ENCODE measurements at places on chromosomes 3 and 15. TPM values are rescaled to one million over a fixed set of nuclear protein-coding genes. Genes with fewer than 3 reads are reported as not detected.
A peak's percentile ranks its signal among the peaks of the same experiment; 100 is the strongest.

DNA sequence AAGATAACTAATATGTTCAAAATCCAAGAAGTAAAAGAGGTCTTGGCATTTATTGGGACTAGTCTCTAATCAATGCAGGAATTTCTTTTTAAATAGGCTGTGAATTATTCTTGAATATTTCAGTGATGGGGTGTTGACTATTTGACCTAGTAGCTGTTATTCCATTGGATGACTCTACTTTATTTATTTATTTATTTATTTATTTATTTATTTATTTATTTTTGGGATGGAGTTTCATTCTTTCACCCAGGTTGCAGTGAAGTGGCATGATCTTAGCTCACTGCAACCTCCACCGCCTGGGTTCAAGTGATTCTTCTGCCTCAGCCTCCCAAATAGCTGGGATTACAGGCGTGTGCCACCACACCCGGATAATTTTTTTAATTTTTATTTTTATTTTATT lies 1227.8 kb downstream of the ZPLD1 start:
- DNase-seq, result no peak

Gene PLXNA1
- total RNA-seq, result 7.5 TPM

DNA sequence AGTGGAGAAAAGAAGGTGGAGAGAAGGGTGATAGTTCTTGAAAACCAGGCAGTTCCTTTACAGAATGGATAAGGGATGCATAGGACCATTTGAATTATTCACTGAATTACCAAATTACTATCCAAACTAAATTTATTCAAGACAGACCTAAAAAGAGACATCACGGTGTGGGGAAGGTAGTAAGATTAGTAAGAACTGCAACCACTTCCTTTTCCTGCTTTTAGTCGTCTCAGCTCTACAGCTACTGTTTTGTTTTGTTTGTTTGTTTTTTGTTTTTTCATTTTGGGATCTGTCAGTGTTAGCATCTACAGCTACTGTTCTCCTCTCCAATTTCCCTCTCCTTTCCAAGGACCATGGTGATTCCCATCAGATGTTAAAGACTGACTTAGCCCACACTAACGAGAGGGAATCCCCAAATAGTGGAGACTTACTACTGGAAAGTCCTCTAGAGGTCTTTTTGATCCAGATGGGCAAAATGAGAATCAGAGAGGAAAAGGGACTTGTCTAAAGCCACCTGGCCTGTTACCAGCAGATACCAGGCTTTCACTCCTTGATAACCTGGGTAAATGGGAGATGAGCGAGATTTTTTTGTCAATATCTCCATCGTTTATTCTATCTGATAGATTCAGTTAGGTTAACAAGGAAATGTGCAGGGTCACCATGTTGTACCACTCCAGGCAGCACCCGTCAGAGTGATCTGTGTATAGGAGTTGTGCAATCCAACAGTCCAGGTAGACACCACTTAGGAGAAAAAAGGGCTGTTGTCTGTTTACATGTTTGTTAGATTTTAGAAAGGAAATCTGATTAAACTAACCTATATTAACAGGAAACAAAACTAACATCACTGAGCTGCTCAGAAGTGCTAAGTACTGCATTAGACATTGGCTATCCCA lies 6.0 kb downstream of the HCLS1 start:
- DNase-seq, result no peak

GRCh38 chr3:47414161-47414564 lies 33.3 kb downstream of the PTPN23 start:
- DNase-seq, result no peak

- DNase-seq, result no peak
These were observed 10.0 kb downstream of the BHLHE40 start for GRCh38 chr3:4988983-4989834.

Gene SYNPR
- total RNA-seq, result not detected

GRCh38 chr3:87968668-87969067 lies 90.1 kb downstream of the CGGBP1 start:
- DNase-seq, result no peak

GRCh38 chr3:73471986-73472787 lies 152.6 kb downstream of the PDZRN3 start:
- no peak for DNase-seq

GRCh38 chr3:139534455-139534812 lies 5.1 kb downstream of the RBP1 start:
- DNase-seq, result no peak

DNA sequence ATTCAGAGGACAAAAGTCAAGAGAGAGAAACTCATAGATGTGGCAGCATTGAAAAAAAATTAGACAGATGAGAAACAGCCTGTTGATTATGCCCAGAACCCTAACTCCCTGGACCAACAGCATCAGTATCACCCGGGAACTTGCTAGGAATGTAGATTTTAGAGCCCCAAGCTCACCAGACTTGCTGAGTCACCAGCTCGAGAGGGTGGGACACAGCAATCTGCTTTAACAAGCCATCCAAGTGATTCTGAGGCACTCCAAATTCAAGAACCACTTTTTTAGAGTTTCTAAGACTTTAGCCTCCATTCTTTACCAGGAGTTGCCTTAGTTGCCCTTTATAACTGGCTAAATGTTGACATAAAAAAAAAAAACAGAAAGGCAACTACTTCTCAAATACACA lies 70.9 kb downstream of the CGGBP1 start:
- no peak for DNase-seq

DNA sequence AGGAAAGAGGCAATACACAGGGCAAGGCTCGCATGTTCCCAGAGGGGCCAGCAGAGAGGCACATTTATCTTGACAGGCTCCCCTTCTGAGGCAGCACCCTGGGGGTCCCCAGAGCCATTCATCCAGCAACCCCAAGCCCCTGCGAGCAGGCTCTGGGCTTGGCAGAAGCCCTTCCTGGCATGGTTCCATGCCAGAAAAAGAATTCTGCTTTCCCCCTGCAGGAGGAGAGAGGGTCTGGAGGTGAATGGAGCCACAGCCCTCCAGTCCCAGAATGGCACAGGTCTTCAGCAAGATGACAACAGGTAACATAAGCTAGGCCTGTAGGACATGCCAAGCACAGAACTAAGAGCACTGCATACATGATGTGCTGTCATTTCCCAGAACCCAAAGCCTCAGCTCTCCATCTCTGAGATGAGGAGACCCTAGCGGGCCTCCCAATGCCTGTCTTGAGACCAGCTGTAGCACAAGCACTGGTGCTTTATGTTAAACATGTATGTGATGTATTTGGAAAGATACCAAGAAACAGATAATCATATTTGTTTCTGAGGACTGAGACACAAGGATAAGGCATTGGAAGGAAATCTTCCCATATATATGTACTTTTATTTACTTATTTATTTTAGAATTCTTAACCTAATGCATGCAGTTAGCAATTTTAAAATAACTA lies 121.6 kb downstream of the ALDH1A2 start:
- no peak for DNase-seq

Gene GHRL
- 0.41 TPM for total RNA-seq

DNA sequence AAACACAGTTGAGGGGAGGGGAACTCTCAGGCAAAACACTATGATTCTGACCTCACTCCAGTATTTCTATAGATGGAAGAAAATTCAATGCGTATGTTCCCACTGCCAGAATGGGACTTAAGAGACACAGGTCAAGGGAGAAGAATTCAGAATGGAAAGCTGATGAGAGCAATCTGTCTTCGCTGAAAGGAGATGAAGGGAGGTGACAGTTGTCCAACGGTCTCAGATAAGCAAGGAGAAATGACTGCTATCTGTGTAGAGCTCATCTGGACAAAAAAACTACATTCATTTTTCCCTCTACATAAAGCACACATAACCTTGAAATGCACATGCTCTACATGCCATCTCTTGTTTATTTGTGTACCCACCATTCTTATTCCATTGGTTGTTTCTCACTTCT lies 405.1 kb downstream of the LSAMP start:
- no peak for DNase-seq

DNA sequence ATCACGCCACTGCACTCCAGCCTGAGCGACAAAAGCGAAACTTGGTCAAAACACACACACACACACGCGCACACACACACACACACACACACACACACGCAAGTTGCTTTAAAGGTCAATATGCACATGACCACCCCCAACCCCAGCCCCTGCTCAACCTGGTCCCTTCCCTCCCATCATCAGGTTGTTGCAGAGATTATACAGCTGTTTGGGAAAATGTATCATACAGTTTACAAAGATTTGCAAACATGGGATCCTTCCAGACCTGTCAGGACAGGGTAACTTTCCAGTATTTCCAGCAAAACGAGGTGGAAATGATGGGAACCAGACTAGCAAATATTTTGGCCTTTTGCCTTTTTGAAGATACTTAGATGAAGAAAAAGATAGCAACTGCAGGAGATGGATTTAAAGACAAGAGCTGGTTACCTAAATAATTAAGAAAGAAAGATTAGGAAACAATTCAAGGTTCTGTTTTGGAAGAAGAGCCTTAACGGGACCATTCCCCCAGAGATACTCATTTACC lies 80.2 kb downstream of the TNIK start:
- DNase-seq, result no peak

Gene REC114
- not detected for total RNA-seq

- DNase-seq, result peak; percentile 96
These were observed 10.0 kb downstream of the GNAI2 start for GRCh38 chr3:50245831-50246516.

Gene HIGD2B
- 0.26 TPM for total RNA-seq

- no peak for DNase-seq
These were observed 6.2 kb downstream of the SLC7A14 start for GRCh38 chr3:170579646-170580045.

GRCh38 chr3:21613372-21614070 lies 137.5 kb downstream of the ZNF385D start:
- no peak for DNase-seq

- DNase-seq, result no peak
These were observed 58.4 kb downstream of the SLC12A8 start for GRCh38 chr3:125154110-125154509.

- no peak for DNase-seq
These were observed 68.1 kb downstream of the PFN2 start for GRCh38 chr3:149902498-149903139.

GRCh38 chr3:136070953-136071949 lies 105.7 kb downstream of the PPP2R3A start:
- no peak for DNase-seq

DNA sequence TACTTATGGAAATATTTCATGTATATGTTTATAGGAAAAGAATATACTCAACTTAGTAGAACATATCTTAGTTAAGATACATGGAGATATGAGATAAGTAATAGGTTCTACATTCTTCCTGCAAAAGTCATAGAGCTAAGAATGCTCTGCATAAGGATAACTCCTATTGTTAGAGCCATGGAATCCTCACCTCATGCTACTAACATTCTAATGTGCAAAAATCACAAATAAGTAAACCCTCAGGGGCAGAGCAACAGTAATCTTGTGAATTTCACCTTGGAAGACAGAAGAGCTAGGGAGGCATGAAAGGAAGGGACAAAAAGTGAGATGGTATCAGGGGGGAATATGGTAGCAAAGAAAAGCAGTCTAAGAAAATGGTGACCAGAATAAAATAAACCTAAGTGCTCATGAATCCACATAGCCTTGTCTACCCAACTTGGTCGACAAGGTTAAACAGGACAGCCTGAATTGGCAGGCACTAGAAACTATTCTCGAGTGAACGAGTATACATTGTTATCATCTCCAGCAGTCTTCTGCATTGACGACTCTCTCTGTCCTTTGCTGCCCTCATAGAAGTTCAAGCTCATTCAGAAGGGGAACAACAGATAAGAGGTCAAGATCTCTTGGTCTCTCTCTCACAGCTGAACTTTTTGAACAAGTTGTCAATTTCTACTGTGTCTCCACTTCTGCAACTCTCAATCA lies 52.8 kb downstream of the XRN1 start:
- no peak for DNase-seq

GRCh38 chr3:13515786-13516759 lies 32.9 kb upstream of the FBLN2 start:
- no peak for DNase-seq

Gene DAZL
- total RNA-seq, result not detected

DNA sequence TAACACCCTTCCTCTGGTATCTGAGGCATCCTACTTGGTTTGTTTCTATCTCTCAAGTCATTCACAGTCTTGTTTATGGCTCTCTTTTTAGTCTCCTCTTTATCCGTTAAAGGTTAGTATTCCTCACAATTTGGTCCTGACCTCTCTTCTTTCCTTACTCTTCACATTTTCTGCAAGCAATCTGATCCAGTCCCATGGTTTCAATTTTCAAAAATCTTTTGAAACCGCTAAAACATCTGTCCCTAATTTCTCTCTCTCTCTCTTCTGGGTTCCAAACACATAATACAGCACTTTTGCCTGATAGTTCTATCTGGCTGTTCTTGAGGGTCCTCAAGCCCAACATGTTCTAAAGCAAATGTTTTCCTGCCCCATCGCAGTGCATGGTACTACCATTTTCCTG lies 149.0 kb downstream of the SERPINI1 start:
- DNase-seq, result no peak

GRCh38 chr15:70892002-70892911 lies at the start of the genes LRRC49 and THAP10:
Gene LRRC49, plus strand, starts transcription at chr15:70892826. Its CDS starts 69 bp downstream, at chr15:70892895.
Gene THAP10, minus strand, starts transcription at chr15:70892433. Its CDS starts 161 bp downstream, at chr15:70892272.
- peak; percentile 53 for DNase-seq

DNA sequence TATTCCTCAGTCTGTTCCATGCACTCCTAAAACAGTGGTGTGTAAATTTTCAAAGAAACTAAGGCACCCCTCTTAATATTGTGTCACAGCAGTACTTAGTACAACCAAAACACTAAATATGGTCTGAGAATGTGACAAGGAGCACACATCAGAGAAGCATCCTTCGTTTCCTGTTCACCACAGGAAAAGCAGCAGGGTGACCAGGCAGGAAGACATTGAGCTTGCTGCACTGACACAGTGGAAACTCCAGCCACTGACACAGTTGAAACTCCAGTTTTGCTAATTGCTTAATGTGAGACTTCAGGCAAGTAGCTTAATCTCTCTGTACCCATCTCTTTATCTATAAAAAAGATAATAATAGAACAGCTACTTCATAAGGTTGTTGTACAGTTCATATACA lies 353.0 kb upstream of the RORA start:
- DNase-seq, result no peak

Gene C3orf85
- not detected for total RNA-seq

DNA sequence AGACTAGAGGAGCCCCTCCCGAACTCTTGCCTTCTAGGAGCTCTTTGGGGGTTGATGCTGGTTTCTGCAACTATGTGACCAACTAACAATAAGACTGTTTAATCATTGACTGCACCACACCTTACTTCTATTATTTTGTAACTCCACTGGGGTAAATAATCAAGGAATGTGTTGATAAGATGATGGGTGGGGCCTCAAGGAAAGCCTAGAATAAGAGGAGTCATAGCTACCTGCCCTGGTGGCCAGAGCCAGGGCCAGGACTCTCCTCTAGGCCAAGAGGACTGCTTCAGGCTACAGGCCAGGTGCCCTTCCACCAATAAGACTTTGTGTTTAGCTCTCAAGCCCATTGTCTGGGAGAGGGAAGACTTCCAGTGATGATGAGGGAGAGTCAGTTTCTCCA lies 41.2 kb upstream of the PIAS1 start:
- DNase-seq, result no peak

Gene FGD5
- 0.22 TPM for total RNA-seq

All from activated naive CD8-positive, alpha-beta T cell treated with anti-CD3 and anti-CD28 coated beads for 36 hours (primary cell).